Testis (tissue), 5 donors: ENCODE measurements at places on chromosomes 2 and 18.

GRCh38 chr2:186611526-186611925 lies 21.7 kb downstream of the ITGAV start:
- no peak for DNase-seq

DNA sequence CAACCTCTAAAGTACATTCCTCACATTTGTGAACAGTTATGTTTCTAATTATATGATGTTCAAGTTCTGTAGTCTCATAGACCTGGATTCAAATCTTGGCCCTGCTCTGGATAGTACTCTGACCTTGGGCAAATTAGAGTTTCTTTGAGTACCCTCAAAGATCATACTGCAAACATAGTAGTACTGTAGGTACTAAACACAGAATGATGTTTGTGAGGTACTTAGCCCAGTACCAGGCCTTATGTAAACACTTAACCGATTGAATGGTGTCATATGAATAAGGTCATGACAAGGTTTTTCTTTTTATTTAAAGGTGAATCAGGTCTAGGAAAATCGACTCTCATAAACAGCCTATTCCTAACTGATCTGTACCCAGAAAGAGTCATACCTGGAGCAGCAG lies 19.1 kb downstream of the SEPTIN2 start:
- no peak for DNase-seq

DNA sequence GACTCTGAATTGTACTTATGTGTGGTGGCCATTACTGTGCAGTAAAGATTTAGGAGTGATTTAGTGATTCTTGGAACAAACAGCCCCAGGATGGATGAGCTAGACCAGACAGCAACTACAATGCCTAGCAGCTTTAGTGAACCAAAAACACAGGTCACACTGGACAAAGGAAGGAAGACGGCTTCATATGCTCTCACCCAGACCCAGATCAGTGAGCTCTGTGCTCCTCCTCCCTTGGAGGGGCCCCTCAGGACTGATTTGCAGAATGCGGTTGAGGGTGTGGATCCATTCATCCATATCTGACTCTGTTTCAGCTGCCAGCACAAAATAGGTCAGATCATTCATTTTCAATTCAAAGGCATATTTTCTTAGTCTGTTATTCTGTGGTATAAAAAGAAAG lies 159.7 kb upstream of the CCDC195 start:
- no peak for DNase-seq

GRCh38 chr2:25981596-25982272 lies 563 bp downstream of the KIF3C start:
- no peak for DNase-seq

DNA sequence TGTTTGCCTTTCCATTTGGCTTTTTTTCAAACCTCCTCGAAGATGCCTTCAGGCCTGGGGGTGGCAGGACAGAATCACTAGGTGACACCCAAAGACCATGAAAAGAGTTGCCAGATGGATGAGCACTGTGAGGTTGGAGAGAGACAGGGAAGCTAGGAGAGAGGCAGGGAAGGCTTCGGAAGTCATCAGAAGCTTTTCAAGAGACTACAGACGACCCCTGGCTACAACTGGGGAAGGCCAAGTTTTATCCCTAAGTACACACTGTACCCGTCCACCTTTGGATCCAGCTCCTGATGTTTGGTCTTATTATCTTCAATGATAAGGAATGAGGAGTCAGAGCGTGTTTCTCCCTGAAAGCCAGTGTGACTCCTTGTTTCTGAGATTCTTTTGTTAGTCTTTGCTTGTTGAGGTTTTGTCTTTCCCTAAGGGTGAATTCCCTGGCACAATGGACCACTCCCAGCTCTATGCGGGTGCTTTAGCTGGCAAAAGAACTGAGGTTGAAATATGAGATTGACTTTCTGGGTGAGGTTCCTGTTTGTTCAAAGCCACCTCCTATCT lies 33.4 kb upstream of the SLC9A2 start:
- DNase-seq: no peak

DNA sequence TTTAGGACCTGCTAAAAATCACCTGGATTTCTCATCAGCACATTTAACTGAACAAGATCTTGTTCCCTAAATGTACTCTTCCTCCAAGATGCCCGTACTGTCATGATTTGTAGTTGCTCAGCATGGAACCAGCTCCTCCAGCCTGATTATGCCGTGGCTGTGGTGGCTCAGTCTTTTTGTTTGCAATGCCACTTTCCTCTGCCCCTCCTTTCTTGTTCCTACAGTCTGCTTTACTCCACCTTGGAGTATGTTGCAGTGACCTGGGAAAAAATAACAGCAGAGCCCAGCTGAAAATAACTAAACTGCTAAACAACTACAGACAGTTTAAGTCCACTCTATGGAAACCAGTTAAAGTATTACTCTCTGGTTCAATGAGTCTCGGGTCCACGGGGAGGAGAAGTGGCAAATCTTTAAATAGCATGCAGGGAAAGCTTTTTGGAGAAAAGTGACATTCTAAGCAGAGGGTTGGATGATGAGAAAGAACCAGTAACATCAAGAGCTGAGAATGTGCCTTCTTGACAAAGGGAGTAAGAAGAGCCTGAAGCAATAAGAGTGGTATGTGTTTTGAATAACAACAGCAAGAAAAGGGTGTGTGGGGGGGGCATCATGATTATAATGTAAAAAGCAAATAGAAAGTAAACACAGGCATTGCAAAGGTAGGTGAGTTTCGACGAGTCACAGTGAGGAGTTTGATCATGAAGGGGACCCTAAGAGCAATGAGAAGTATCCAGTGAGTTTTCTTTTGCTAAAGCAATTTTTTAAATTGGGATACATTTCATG lies 225.7 kb downstream of the TMX3 start:
- no peak for DNase-seq

DNA sequence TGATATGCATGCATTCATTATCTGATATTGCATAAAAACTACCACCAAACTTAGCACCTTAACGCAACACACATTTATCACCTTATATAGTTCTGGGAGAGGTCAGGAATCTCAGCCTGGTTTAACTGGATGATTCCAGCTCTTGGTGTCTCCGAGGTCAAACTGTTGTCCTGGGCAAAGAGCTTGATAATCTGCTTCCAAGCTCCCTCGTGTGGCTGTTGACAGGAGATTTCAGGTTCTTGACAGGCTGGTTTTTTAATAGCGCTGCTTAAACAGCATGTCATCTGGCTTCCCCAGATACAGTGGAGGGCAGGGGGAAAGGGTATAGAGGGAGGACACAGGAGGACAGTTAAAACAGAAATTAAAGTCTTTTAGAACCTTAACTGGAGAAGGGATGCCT lies 785.0 kb downstream of the CNTNAP5 start:
- peak; percentile 62 for DNase-seq

GRCh38 chr18:50356036-50356945 lies 18.6 kb upstream of the SKA1 start:
- no peak for DNase-seq

GRCh38 chr2:223414646-223415045 lies 187.5 kb downstream of the SCG2 start:
- DNase-seq: peak; percentile 41

DNA sequence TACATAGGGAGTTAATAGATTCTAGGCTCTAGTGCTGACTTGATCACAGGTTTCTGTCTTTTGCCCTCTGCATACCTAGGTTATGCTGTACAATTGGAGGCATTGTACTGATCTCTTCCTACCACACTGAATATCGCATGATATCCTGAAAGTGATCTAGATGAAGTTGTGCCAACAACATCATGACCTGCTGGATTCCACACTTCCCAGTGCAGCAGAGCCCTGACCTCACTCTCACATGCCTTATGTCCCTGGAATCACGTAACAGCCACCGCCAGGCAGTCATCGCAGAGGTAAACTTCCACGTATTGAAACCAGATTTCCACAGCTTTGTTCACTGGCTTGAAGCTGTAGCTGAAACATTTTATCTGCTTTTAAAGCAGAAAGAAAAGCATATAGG lies 214.0 kb downstream of the ANKRD30B start:
- DNase-seq: no peak

GRCh38 chr2:36831185-36831584 lies 134.7 kb downstream of the VIT start:
- no peak for DNase-seq

GRCh38 chr2:188146888-188147287 lies 144.8 kb upstream of the GULP1 start:
- DNase-seq: no peak

GRCh38 chr2:109158237-109158636 lies 29.2 kb downstream of the SH3RF3 start:
- DNase-seq: no peak

DNA sequence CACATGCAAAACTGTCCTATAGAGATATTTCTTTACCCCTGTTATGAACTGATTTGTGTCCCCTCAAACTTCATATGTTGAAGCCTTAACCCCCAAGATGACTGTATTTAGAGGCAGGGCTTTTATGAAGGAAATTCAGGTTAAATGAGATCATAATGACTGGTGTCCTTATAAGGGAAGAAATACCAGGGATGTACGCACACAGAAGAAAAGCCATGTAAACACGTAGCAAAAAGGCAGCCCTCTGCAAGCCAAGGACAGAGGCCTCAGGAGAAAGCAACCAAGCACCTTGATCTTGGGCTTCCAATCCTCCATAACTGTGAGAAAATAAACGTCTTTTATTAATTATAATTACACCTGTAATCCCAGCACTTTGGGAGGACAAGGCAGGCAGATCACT lies 101.3 kb upstream of the NDUFV2 start:
- DNase-seq: no peak

- DNase-seq: no peak
Observed at GRCh38 chr2:229470781-229471180, 199.7 kb upstream of the PID1 start.

DNA sequence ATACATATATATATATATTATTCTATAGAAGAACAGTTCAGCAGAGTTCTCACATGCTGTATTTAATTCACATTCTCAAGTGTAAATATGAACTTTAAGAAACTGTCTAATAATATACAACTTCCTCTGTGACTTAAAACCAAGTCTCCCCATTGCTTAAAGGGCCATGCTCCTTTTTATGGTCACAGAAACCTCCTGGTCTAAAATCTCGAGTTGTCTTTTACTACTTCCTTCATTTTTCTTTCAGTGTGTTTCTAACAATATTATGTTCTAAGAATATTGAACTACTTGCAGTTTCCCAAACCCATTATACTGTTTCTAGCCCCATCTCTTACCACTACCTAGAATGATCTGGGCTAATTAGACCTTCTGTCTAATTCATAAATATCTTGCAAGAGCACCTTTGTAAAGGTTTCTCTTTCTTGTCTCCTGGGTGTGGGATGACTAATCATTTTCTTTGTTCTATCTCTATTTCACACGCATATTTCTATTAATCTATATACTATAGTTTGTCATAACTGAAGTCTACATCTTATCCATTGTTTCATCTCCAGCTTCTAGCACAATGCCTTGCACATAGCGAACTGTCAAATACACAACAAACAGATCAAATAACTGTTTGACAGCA lies 48.8 kb downstream of the ERBB4 start:
- no peak for DNase-seq

DNA sequence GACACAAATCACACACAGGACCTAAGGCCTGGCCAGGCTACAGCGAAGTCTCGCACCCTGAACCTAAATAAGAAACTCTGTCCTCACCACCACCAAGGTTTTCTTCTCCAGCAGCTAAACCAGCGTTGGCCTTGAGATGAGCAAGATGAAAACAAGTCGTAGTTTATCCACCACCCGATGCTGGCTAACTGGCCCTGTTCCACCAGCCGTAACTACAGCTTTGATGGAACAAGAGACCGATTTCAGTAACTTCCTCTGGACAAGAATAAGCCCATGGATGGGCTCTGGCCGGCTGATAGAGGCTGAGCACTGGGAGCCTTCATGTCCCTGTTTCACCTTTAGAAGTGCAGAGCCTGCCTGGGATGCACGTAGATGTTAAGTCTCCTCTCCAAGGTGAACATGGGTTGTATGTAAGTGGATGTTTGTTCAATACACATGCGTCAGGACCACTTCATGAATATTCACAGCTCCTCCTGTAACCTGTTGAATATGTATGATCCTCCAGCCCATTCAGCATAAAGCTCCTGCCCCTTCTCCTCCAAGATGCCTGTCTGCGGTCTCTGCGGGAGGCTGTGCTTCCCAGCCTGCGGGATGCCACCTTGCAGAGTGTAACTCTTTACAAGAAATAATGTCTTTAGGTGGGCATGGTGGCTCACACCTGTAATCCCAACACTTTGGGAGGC lies 24.2 kb downstream of the ADI1 start:
- no peak for DNase-seq

- no peak for DNase-seq
Observed at GRCh38 chr2:167756446-167756845, 490.9 kb downstream of the STK39 start.

GRCh38 chr2:88942798-88943197 lies 251.3 kb downstream of the RPIA start:
- no peak for DNase-seq

DNA sequence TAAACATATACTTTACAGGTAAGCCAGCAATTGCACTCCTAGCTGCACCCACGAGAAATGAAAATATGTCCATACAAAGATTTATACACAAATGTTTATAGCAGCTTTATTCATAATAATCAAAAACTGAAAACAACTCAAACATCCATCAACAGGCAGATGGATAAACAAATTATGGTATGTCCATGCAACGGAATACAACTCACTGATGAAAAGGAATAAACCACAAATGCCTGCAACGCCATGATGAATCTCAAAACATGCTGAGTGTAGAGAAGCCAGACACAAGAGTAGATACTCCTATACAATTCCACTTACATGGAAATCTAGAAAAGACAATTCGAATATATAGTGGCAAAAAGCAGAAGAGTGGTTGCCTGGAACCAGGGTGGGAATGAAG lies 76.0 kb downstream of the EPAS1 start:
- no peak for DNase-seq

DNA sequence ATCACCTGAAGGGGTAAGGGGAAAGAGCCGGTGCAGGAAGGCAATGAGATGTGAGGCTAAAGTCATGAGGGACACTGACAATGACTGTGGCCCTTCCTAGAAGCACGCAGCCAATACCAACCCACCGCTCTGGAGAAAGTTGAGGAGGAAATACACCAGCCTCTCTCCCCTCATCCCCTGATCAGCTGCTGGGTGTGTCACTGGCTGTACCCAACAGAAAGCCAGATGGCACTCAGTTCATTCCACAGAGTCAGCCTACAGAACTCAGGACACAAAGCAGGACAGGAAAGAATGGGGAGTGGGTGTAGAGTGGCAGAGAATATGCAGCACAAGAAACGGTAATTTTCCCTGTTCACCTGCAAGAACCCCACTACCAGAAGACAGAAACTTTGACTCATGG lies 29.7 kb downstream of the CCBE1 start:
- no peak for DNase-seq

DNA sequence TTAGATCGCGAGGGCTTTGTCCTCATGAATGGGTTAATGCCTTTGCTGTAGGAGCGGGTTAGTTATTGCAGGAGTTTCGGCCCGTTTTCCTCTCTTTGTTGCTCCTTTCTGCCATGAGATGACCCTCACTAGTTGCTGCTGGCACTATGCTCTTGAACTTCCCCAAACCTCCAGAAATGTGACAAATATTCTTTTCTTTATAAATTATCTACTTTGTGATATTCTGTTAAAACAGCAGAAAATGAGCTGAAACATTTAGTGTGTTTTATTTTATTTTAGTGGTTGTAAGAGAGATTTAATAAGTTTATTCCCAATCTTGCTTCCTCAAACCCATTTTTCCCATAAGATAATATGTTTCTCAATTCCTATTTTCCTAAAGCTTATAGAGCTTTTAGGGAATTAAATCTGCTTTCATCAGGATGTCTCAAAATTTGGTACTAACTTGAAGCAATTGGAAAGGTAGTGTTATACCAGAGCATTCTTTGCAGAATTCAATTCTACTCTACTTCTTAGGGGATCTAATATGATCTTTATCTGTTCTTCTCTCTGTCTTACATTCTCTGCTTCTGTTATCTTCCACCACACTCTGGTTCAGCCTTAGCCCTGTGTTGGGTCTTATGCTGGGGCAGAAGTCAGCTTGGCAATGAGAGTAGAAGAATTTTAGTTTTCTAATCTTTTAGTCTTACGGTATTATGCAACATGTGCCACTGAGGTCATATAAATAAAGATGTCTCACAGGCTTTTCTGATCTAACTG lies 23.1 kb downstream of the DDX1 start:
- DNase-seq: no peak
